LoVo (cell line): ENCODE measurements at places on chromosomes 5 and 9.

DNA sequence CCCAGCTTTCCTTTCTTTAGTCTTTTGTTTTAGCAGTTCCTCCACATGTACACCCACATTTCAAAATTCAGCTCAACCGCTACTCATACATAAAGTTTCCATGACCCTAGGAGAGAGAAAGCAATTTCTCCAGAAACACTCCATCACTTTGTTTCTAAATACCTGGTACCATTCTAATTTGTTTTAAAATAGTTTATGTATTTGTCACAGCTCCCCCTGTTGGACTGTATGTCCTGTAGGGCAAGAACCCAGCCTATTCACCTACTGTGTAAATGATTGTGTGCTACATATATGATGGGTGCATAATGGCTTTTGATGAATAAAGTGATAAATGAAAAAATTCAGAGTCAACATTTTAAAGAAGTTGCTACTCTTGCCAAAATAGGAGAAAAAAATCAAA, 139.1 kb downstream of the COX7C start:
- no peak for DNase-seq

GRCh38 chr5:68482199-68482598, 266.6 kb downstream of the PIK3R1 start:
- no peak for DNase-seq

- no peak for DNase-seq
Measured at GRCh38 chr5:20050262-20050661, 62.3 kb upstream of the CDH18 start.

DNA sequence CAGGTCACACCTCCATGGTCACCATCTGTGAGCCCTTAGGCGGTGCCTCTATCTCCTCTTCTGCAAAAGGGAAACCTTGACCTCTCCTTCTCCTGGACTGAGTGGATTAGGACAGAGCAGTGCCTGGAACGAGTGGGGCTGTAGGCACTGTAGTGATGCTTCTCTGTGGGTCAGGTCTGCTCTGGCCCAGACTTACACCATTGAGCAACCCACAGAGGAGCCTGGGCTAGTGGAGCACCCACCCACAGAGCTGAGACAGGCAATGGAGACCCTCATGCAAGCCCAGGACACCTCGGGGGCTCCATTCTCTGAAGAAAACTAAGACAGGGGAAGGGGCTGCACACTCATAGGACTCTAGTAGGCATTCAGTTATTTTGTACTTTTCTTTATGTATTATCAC, 400.6 kb downstream of the GADD45G start:
- DNase-seq: no peak

- no peak for DNase-seq
Measured at GRCh38 chr9:134951461-134951860, 33.7 kb upstream of the FCN1 start.

DNA sequence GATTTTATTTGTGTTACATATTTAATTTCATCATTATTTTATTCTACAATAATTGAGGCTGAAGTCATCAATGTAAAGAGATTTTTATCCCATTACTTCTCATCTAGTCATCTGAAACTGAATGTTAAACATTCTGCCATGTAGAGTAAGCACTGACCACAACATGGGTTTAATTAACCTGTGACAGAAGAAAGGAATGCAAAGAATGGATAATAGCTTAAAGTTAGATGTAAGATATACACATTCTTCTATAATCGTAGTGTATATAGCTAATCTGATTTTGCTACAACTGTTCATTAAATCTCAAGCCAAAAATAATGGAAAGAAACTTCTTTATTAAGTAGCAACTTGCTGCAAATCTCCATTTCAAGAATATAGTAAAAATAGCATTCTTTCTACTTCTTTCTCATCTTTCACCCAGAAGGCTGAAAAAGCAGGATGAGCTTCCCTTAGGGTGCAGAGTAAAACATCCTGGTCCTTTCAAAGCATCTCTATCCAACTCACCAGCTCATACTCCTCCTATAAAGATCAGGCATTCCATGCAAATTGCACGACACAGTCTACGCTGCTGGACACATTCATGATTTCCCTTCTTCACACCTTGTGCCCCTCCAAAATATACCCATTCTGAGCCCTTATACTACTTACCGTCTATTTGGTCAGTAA, 115.2 kb downstream of the EFNA5 start:
- DNase-seq: no peak

DNA sequence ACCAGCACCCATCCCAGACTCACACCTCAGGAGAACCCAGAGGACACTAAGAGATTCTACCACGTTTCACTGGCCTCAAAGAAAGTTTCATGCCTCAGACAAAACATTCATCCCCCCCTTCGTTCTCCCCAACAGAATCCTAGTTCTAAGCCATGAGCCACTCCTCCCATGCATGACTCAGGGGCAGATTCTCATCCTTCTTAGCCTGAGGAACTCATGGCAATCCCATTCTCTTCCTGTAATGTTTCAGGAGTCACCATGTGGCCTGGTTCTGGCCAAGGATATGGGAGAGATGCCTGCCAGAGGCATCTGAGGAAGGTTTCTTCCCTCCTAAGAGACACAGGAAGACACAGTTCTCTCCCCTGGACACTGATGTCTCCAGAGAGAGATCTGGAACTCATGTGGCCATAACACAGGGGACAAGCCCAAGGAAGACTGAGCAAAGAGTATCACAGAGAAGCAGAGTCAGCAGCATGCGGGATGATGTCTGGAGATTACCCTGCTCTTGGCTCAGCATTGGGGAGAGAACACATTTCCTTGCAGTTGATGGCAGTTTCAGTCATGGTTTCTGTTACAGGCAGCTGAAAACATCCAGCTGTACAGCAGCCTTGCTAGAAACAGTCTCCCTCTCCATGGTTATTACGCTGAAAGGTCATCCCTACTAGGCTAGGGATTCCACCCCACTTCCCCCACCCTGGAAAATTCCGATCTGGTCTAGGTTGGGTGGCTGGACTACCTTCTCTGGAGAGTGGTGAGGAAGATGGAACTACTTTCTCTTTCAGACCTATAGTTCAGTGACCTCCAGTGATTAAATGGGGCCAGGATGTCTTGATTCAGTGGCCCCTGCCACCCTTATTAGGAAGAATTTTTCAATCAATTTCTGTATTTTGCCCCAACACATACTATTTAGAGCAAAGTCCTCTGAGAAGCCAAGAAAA, 115.4 kb downstream of the ZNF608 start:
- DNase-seq: no peak

GRCh38 chr5:125928663-125929062, 494.5 kb upstream of the GRAMD2B start:
- no peak for DNase-seq

GRCh38 chr5:143957455-143957854, 145.5 kb downstream of the HMHB1 start:
- no peak for DNase-seq

DNA sequence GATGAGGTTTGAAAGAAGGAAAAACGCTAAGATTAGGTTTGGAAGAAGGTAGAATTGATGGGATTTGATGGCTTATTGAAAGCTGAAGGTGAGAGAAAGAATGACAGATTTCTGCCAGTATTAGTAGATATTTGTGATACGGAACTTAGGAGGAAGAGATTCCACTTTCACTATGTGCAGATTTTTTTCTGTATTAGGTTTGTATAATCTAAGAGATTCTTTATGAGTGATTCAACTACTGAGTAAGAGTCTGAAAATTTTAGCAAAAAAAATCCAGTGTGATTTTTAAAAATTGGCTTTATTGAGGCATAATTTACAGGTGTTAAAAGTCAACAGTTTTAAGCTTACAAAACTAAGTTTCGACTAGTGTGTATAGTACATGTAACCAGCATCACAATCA, 54.1 kb downstream of the AP3S1 start:
- DNase-seq: no peak

- no peak for DNase-seq
Measured at GRCh38 chr9:20065796-20066700, 277.2 kb upstream of the SLC24A2 start.

GRCh38 chr5:132176987-132177386, 50.7 kb downstream of the P4HA2 start:
- DNase-seq: no peak

- peak; percentile 53 for DNase-seq
Measured at GRCh38 chr9:26809795-26810194, 82.8 kb downstream of the CAAP1 start.

GRCh38 chr5:77844623-77845323, 68.6 kb upstream of the TBCA start:
- no peak for DNase-seq

DNA sequence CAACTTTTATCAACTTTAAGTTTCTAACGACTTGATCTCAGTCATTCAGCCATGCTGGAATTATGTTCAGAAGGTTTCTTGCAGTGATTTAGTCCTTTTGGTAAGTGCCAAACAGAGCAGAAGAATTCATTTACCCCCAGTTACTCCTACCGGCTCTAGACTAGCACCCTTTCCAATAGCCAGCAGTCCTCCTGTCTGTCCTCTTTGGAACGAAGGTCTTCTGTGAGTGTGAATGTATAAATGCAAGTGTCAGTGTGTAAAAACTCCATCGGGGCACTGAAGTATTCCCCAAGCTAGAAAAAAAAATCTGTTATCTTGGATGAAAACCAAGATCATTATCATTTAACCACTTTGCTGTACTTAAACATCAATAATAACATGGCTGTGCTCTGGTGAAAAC, 64.4 kb downstream of the GLIS3 start:
- DNase-seq: no peak

DNA sequence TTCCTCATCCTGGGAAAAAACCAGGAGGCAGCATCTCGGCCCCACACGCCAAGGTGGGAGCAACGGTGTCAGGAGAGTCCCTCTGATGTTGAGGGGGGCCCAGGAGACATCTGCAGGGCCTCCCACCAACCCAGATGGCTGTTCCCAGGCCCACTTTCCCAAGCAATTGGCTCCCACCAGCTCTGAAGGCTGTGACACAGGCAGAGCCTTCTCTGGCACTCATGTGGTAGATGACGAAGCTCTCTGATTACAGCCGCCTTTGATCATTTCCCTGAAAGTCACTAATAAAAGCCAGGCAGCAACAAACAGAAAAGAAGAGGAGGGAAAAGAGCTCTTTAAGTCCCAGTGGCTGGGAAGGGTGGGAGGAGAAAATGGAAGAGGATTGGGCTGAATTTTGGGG, 226.5 kb downstream of the CDK5RAP2 start:
- no peak for DNase-seq
